ENCODE measurements at places on chromosomes 4 and X.

DNA sequence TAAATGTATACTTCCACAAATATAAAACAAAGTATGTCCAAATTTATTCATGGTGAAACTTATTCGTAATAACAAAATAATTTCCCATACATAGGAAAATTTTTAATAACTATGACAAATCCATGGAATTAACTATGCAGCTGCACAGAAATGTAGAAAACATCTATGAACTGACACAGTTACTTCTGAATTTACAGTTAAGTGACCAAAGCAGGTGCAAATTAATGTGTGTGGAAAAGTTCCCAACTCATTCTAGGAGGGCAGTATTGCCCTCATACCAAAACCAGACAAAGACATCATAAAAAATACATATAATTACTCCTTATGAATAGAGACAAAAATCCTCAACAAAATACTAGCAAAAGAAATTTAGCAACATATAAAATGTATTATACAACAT, 12.5 kb downstream of the LDOC1 start:
- no peak for DNase-seq

GRCh38 chr4:123559955-123560871, 163.6 kb downstream of the SPRY1 start:
- no peak for DNase-seq

GRCh38 chr4:177778623-177779022, 336.4 kb upstream of the AGA start:
- DNase-seq: no peak

GRCh38 chr4:149047368-149047767, 605.2 kb upstream of the NR3C2 start:
- DNase-seq: no peak

GRCh38 chr4:122764071-122764820, 31.7 kb downstream of the BBS12 start:
- no peak for DNase-seq

DNA sequence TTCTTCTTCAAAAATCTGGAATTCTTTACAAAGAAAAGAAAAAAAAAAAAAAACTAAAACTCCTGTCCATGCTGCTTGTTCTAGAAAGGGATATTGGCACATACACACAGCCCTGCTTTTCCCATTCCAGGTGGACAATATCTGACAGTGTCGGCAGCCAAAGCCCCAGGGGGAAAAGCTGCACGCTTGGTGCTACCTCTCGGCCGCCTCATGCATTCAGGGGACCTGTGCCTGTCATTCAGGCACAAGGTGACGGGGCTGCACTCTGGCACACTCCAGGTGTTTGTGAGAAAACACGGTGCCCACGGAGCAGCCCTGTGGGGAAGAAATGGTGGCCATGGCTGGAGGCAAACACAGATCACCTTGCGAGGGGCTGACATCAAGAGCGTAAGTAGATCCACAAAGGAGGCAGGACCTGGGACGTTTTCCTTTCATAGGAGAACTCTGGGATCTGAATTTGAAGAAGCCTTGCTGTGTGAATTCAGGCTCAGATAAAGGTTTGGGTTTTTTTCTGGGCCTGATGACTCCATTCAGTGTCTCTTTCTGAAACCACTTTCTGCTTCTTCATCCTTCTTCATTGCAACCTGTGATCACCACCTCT, 71.9 kb downstream of the NPNT start:
- no peak for DNase-seq

DNA sequence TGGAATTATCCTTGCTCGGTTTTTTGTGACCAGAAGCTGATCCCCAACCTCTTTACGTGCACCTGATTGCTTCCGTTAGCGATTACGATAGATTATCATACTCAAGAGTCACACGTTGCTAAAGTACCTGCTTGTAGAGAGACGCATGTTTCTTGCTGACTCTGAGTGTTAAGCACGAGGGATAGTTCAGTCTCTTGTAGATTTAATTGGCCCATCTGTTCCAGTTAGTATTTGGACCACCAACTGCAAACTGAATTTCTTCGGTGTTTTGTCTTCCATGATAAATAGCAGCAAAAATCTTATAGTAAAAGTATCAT, 516 bp upstream of the COX18 start:
- DNase-seq: no peak

DNA sequence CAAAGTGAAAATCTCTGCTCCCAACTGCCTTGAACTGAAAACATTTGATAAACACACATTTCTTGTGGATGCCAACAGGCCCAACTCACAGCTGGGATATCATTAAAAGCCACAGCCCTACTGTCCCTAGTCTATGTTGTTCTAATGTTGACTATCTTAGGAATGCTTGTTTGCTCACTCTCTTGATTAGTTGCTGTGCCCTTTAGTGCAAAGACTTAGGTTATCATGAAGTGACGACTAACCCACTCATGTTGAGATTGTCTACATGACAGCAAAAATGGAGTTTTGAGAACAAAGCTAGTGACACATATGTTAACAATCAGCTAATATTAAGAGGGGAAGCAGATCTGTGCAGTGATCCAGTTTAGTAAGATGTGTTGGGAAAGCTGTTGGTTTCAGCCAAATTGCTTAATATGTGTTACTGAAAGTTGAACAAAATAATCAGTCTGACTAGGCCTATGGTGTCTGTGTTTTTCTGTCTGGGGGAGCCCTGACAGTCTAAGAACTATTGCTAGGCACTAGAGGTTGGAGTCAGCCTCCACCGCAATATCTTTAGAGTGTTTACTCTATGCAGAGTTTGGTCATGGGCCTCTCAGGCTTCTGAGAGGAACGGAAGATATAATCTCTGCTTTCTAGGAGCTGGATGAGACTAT, 125.5 kb downstream of the ATG4A start:
- no peak for DNase-seq
